Activated naive CD4-positive, alpha-beta T cell (primary cell): ENCODE measurements at places on chromosomes 11 and 22.

- no peak for DNase-seq
Measured at GRCh38 chr11:76824083-76824939, 36.4 kb upstream of the ACER3 start.

- no peak for DNase-seq
Measured at GRCh38 chr11:118918128-118918685, 7.5 kb downstream of the BCL9L start.

DNA sequence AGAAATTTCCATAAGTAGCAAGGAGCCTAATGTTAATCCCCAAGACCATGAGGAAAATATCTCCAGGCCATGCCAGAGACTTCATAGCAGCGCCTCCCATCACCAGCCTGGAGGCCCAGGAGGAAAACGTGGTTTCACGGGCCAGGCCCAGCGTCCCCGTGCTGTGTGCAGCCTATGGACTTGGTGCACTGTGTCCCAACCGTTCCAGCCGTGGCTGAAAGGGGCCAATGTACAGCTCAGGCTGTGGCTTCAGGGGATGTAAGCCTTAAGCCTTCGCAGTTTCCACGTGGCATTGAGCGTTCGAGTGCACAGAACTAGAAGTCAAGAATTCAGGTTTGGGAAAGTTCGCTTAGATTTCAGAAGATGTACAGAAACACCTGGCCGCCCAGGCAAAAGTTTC, 510.7 kb downstream of the CNTN5 start:
- no peak for DNase-seq

- DNase-seq: no peak
Measured at GRCh38 chr11:19607656-19608360, 104.8 kb upstream of the NAV2 start.

- DNase-seq: no peak
Measured at GRCh38 chr22:35315855-35316745, 16.4 kb downstream of the TOM1 start.

DNA sequence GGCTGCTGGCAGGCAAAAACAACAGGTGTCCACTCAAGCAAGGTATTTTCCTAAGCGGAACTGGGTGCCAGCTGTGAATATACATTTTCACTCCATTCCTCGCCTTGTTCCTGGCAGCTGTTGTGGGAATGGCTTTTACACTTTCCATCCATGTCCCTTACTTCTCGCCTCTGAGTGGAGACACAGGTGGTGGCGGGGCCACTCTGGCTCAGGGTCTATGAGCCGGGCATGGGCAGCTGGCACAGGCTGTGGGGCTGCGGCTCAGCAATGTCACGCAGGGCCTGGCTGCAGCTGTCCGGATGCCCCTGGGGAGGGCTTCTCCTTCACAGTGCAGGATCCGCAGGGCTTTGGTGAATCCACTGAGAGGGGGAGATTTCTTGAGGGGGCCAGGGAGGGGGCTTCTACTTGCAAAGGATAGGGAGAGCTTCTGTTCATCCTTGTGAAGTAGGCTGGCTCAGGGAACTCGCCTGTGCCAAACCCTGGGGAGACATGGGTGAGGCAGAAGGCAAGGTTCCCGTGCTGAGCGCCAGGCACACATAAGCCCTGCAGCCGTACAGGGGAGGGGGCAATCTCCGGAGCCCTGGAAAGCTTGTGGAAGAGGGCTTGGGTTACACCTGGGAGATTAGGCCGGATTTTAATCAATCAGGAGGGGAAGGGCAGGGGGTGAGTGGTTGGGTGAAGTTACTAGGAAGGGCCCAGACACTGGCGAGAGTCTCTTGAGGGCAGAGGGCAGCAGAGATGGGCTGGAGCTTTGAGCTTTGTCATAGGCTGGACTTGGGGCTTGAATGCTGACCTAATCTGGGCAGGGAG, 45.7 kb downstream of the KCNQ1OT1 start:
- no peak for DNase-seq

- DNase-seq: no peak
Measured at GRCh38 chr11:63583357-63583677, 20.1 kb upstream of the PLAAT2 start.

GRCh38 chr11:103690356-103690755, 346.1 kb upstream of the DDI1 start:
- DNase-seq: no peak

- DNase-seq: no peak
Measured at GRCh38 chr22:20052309-20053259, 27.5 kb upstream of the DGCR8 start.

DNA sequence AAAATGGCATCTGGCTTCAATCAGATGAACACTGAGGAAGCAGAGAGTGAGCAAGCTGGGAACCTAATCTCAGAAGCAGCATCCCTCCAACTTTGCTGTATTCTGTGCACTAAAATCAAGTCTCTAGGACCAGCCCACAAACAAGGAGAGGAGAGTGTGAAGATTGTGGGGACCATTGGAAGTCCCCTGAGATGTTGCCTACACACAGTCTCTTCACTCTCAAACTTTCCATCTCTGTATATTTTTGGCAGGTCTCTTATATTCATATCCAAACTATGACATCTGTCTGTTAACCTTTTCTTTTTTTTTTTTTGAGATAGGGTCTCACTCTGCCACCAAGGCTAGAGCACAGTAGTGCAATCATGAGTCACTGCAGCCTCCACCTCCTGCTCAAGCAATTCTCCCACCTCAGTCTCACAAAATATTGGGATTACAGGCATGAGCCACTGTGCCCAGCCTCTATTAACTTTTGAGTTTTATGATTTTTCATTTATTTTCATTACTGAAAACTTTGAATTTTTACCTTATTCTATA, 1096.4 kb downstream of the TBC1D22A start:
- DNase-seq: no peak

DNA sequence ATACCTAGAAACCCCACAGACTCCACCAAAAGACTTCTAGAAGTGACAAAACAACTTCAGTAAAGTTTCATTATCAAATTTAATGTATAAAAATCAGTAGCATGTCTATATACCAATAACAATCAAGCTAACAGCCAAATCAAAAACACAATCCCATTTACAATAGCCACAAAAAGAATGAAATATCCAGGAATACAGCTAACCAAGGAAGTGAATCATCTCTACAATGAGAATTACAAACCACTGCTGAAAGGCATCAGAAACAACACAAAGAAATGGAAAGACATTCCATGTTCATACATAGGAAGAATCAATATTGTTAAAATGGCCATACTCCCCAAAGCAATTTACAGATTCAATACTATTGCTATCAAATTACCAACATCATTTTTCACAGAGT, 46.0 kb downstream of the PRCP start:
- no peak for DNase-seq

DNA sequence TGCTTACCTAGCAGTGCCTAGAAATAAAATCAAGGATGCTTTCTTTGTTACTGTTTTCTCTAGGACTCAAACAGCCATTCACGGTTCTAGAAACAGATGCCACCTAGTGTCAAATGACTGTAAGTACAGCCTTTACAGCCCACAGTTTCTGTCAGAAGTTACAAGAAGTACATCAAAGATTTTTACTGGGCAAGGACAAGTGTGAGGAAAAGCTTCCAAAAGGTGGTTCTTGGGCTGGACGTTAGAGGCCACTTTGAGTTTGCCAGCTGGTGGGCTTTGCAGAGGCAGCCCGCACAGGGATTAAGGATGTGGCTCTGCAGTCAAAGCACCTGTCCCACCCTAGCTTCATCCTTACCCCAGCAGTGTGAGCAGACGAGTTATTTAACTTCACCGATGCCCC, 6.9 kb downstream of the KMT5B start:
- DNase-seq: no peak

- DNase-seq: no peak
Measured at GRCh38 chr22:23177197-23177596, 3.1 kb upstream of the BCR start.

DNA sequence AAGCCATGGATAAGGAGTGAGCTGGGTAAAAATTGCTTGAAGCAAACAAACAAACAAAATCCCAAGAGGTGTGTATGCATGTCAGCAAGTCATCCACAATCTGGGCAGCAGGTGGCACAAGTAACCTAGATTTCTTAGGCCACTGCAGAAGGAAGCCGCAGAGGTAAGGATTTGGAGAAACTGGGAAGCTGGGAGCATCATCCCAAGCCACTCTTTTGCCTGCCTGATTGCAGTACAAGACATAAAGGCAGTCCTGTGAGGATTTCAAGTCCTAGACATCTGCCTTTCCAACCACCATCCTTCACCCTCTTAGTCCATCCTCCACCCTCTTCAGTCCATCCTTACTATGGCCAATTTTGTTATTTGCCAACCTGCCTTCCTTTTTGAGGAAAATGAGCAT, 67.2 kb upstream of the BMAL1 start:
- no peak for DNase-seq

- DNase-seq: no peak
Measured at GRCh38 chr11:6431861-6432260, 8.9 kb downstream of the HPX start.

DNA sequence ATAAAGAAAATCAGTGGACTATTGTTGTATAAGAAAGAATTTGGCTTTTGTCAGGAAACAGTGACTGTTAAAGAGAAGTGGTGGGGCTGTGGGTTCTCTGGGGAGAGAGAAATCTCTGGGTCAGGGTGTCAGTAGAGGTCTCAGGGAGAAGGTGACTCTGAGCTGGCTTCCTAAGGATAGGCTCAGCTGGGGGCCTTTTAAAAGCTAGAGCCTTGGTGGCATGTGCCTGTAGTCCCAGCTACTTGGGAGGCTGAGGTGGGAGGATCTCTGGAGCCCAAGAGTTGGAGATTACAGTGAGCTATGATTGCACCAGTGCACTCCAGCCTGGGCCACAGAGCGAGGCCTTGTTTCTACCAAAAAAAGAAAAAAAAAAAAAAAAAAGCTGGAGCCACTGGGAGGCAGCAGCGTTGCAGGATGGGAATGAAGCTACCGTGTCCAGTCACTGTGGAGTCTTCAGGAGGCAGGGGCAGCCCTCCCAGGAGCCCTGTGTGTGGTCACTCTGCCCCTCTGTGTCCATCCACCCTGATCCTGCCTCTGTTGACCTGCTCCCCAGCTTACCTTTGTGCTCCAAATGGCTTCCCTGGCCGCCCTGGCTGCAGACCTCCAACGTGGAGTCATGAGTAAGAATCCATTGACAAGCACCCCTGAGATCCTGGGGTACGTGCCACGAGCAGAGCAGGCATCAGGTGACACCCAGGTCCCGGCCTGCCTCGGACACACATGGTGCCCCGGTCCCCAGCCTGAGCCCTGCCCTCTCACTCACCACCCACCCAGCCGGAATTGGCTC, 5.4 kb upstream of the MIF start:
- DNase-seq: no peak

GRCh38 chr11:135008001-135008405, 596.0 kb upstream of the B3GAT1 start:
- no peak for DNase-seq

DNA sequence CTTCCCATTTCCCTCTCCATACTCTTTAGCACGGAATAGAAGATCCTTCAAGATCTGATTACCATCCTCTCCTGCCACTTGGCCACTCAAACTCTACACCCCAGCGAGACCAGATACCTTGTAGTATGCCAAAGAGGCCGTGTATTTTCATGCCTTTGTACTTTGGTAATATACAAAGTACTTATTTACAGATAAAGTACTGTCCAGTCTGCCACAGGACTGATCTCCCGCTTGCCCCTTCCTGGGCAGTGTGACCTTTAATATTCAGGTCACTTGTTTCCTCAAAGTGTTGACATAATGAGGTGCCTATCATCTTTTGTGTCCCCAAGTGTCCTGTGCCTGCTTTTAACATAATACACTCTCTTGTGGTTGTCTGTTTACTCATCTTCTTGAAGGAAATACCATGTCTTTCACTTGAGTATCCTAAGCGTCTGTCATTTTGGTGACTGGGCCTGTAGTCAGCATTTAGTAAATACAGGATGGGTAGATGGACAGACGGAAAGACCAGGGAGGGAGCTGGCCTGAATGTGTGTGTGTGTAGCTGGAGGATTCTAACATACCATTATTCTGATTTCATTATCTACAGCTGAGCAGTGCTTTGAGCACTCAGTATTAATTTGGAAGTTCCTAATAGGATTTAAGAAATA, 137.4 kb downstream of the NAV2 start:
- DNase-seq: no peak

- DNase-seq: no peak
Measured at GRCh38 chr11:78168539-78169477, 19.6 kb downstream of the KCTD21 start.

DNA sequence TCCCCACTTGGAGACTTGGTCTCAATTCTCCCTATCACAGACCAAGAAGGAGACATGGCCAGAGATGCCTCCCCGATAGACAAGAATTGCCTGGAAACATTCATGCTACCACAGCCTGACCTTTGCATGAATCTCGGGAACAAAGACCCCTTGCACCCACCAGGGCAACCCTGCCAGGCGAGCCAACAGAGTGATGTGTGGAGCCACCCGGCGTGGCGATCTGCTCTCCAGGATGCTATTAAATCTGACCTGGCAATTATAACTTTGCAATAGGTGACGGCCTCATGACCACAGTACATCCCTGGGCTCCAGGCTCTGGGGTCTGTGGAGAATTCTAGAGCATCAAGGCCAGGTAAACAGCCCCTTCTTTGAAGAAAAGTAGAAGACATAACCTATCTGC, 31.1 kb upstream of the MN1 start:
- DNase-seq: no peak

- DNase-seq: no peak
Measured at GRCh38 chr11:47248304-47248663, 330 bp downstream of the ACP2 start.

GRCh38 chr11:111733016-111733415, 33.2 kb downstream of the PPP2R1B start:
- DNase-seq: no peak

DNA sequence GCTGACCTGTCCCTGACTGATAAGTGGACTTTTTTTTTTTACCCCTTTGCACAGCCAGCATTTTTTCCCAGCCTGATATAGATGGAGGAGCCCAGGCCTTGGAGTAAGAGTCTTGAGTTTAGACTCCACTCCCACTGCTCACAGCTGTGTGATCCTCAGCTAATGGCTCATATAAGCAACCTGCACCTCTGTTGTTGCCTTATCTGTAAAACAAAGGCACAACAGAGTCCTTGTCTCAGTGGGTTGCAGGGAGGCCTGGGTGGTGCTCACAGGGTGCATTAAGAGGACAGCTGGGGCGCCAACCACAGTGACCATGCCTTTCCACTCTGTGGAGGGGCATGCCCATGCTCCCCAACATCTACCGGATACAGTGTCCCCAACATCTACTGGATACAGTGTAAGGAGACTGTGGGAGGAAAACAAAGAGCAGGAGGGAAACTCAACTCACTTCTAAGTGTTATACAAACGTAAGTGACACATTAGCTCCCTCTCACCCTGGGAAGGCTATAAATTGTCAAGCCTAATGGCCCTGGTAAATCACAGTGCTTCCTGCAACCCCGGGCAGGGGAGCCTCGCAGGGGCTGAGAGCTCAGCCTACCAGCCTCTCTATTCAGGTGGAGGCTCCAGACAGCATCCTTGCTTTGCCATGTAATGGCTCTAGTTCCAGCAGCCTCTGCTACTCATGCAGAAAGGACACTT, 109.5 kb downstream of the TENM4 start:
- no peak for DNase-seq

GRCh38 chr11:14258221-14258935, 100.6 kb downstream of the RRAS2 start:
- DNase-seq: no peak
